ENCODE measurements at places on chromosomes 7 and 10.

GRCh38 chr10:98486421-98486820 is 39.7 kb upstream of the HPS1 start:
- no peak for DNase-seq

DNA sequence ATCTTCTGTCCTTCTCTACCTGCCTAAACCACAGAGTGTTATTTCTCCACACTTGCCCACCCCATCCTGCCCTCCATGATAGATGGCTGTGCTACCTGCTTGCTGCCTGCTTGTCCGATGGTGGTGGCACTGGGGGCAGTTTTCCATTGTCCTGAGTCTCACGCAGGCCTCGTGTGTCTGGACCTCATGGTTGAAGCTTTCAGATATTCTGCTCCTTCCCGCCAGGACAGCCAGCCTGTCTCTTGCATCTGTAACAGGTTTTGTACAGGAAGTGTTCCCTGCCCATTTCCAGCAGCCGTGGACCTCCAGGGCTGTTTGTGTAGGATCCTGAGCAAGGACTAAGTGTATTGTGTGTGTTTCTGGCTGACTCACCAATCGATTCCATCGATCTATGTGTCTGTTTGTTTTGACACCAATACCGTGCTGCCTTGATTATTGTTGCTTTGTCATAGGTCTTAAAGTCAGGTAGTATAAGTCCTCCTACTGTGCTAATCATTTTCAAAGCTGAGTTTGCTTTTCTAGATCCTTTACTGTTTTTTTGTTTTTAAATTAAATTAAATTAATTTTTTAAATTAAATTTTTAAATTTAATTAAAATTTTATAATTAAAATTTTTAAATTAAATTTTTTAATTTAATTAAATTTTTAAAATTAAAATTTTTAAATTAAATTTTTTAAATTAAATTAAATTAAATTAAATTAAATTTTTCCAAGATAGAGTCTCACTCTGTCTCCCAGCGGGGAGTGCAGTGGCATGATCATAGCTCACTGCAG is 8.5 kb downstream of the IL15RA start:
- no peak for DNase-seq

DNA sequence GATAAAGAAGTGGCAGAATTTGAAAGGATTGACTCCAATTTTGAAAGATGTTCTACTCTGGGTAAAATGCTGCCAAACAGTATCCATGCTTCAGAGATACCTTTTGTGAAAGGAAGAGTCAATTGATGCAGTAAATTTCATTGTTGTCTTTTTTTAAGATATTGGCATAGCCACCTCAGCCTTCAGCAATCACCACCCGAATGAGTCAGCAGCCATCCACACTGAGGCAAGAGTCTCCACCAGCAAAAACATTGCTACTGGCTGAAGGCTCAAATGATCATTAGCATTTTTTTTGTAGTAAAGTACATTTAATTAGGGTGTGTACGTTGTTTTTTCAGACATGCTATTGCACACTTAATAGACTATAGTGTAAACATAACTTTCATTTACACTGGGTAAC is 31.7 kb upstream of the CYP26C1 start:
- DNase-seq = peak; percentile 59

- DNase-seq = peak; percentile 19
Measured at GRCh38 chr10:45180946-45181875, 134.2 kb downstream of the OR13A1 start.

DNA sequence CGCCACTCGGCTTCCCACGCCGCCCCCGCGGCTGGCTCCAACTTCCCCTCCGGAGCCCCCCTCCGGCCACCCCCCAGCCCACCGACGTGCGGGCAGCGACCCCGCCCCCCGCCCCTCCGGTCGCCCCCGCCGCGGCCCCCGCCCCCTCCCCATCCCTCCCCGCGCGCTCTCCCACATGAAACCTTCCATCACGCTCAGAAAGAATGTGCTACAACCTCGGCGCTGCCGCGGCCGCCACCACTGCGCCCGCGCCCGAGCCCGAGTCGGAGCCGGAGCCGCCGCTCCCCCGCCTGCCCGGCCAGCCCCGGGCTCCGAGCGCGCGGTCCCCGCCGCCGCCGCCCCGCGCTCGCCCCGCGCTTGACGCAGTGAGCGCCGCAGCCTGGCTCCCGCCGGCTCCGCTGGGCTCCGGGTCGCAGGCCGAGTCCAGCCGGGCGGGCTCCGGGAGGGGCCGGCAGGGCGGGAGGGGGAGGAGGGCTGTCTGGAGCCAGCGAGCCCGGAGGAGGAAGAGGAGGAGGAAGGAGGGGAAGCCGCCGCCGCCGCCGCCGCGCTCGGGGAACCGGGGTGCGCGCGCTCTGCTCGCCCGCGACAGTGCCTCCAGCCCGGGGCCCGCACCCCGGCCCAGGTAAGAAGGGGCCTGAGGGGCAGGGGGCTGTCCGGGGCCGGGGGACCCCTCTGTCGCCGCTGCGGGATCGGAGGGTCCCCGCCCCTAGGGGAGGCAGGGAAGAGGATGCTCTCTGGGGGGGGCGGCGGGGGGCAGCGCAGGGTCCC is 4.3 kb upstream of the ELFN1 start:
- no peak for DNase-seq

- no peak for DNase-seq
Measured at GRCh38 chr7:80816806-80817205, 102.0 kb downstream of the SEMA3C start.

DNA sequence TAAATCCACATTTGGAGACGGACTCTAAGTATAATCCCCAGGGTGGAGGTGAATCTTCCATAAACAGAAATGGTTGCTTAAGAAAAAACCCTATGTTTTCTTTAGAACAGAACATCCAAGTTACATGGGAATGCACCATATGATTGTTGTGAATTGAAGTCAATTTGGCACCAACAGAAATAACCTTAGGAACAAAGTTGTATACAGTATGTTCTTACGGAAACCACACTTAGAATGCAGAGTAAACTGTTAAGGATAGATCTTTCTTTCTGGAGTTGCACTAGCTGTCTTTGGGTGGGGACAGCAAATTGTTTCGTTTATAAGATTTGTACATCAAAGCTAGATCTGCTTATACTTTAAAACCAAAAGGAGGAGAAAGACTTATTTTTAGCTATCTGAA is 316.4 kb downstream of the PTEN start:
- DNase-seq = no peak

DNA sequence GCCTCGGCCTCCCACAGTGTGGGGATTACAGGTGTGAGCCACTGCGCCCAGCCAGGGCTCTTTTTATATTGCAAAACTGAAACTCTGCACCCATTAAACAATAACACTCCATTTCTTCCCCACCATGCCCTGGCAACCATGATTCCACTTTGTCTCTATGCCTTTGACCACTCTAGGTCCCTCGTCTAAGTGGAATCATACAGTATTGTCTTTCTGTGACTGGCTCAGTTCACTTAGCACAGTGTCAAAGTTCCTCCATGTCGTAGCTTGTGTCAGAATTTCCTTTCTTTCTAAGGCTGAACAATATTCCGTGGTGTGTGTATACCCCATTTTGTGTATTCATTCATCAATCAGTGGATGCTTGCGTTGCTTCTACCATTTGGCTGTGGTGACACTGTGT is 46.2 kb downstream of the CUX1 start:
- DNase-seq = no peak

DNA sequence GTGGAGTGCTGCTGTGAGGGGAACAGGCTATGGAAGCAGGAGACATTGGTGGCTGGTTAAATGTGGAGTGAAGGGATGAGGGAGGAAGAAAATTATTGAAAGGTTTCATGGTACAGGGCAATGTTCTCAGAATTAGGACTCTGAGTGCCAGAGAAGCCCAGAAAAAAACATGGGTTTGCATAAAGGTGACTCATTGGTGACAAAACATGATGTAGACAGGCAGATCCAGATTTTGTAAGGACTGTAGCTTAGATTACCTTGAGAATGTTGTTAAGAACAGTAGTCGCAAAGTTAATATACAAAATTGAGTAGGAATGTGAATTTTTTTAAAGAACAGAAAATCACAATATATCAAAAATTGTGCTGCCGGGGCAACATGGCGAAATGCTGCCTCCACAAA is 134.9 kb upstream of the ZNF438 start:
- DNase-seq = no peak

- DNase-seq = no peak
Measured at GRCh38 chr7:99248391-99249095, 24.1 kb upstream of the MYH16 start.

DNA sequence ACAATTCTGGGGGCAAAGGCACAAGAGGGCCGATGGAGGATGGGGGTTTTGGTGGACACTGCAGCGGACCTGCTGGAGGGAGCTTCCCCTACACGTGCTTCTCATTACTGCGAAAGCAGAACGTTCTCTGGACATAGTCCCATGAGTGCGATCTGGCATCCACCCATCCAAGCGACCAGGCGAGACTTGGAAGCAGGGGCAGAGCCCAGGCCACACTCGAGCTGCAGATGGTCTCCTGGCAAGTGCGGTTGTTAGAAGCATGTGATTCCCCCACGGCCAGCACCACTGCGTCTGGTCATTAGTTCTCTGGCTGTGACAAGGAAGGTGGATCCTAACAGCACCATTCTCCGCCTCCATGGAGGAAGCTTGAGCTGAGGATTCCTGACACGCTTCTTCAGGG is 118.4 kb upstream of the TCERG1L start:
- no peak for DNase-seq

Measured in astrocyte of the spinal cord (primary cell).